SHP77 treated with DMSO at 0.1 percent for 48 hours (cell line): ENCODE measurements at places on chromosomes 5 and 9.
A peak's percentile ranks its signal among the peaks of the same experiment; 100 is the strongest.

- no peak for DNase-seq
Measured at GRCh38 chr5:36125868-36126267, 25.8 kb downstream of the LMBRD2 start.

DNA sequence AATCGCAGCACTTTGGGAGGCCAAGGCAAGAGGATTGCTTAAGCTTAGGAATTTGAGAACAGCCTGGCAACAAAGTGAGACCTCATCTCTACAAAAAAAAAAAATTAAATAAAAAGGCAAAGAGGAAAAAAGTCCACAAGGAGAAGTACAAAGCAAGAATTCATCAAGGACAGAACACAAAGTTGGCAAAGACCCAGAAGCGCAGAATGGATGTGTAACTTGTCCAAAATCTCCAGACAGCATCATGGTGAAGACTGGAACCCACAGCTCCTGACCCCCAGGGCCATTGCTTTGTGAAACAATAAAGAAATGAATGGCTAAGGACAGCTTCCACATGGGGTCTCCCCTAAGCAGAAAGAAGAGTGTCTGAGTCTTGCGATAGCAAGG lies 7.8 kb downstream of the HSD17B3 start:
- no peak for DNase-seq

DNA sequence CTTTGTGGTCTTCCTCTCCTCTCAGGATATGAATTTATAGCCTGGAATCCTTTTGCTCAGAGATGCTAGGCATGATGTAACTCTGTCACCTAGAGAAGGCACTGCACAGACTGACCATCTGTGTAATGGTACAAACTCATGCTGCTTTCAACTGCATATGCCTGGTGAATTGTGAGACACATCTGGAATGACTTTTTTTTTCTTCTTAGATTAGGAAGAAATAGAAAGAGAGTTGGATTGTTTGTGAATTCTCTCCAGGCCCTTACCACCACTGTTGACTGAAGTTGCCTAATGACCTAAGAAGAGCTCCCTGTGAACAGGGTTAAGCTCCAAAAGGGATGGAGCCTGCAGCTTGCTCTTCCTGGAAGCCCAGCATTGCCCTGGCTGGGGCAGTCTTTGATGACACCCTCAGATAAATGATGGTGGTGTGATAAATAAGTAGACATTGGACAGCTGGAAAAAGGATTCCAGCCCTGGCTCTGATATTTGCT lies 47.8 kb upstream of the TRIM32 start:
- no peak for DNase-seq

DNA sequence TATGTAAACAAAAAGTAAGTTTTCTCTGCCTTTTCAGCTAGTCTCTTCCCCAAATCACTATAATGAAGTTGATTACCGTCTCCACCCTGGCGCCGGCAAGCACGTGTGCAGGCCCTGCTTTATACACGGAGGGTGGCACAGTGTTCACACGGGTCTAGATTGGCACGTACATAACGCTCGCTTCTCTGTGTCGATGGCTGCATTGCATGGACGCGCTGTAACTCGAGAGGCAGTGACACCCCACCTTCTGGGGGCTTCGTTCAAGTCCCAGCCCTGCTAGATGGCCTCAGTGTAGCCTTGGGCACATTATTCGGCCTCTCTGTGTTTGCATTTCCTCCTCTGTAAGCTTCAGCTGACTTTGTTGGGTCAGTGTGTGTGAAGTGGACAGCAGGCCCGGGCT lies 223.9 kb downstream of the FANCC start:
- no peak for DNase-seq

GRCh38 chr5:127812570-127812969 lies 109.4 kb downstream of the CCDC192 start:
- no peak for DNase-seq

- DNase-seq: no peak
Measured at GRCh38 chr9:92685022-92685421, 15.1 kb upstream of the IPPK start.

GRCh38 chr5:65394087-65394486 lies 87.6 kb downstream of the ADAMTS6 start:
- DNase-seq: no peak

DNA sequence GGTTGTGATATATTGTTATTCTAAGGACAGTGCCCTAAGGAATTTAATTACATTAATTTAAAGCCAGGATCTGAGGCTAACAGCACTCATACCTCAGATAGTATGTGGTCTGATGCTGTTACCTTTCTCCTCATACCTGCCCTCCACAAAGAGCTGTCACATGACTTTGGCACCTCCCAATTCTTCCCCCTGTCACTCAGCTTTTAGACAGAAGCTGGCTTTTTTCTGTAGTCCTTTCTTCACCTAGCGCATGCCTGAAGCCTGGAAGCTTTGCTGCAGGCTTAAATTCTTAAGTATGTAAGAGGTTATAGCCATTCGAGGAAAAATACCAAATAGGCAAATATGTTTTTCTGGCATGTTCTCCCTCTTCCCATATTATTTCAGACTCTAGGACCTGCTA lies 61.0 kb upstream of the ADAMTS19 start:
- no peak for DNase-seq

- DNase-seq: no peak
Measured at GRCh38 chr9:124264823-124265233, 7.1 kb downstream of the NEK6 start.

DNA sequence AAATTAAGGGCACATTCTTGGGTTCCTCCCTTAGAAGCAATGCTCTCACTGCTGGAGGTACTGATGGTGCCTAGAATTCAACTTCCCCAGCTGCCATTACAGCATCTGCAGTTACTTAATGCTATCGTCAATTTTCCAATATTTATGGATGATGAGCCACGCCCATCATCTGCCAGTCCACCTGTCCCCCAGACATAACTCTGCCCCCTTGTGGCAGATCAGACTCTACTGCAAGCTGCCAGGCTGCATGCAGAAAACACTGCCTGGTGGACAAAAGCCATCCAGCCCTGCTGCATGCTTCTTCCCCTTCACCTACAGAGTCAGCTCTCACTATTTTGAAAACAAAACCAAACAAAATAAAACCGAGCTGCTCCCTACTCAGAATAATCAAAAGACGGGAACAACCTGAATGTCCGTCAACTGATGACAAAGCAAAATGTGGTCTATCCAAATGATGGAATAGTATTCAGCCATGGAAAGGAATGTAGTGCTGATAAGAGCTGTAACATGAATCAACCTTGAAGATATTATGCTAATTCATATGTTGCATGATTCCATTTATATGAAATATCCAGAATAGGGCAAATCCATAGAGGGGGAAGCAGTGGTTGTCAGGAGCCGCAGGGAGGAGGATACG lies 66.4 kb downstream of the RETREG1 start:
- peak; percentile 88 for DNase-seq

DNA sequence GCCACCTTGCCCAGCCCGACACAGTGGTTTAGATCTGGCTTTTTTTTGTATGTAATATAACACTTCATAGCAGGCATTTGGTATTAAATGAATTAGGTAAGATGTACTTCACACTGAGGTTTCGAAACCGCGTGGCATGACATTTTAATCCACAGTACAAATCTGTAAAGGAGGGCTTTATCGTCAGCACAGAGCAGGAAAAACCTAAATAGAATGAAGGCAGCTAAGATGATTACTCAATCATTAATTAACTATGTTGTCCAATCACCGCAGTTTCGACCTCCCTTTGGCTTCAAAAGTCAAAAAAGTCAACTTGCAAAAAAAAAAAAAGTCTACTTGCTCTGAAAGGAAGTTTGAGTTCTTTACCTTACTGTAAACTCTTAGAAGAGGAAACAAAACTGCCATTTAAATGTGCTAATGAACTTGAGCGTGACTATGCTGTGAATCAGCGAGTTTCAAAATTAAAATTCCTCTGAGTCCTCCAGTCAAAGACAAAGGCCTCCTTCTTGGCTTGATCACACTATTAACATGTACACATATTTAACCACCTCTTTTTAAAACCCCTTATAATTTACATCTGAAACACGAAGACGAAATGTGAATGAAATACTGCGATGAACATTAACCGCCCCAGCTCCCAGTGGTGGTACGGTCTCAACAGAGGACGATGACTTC lies 698 bp upstream of the SEC24A start:
- peak; percentile 1 for DNase-seq

DNA sequence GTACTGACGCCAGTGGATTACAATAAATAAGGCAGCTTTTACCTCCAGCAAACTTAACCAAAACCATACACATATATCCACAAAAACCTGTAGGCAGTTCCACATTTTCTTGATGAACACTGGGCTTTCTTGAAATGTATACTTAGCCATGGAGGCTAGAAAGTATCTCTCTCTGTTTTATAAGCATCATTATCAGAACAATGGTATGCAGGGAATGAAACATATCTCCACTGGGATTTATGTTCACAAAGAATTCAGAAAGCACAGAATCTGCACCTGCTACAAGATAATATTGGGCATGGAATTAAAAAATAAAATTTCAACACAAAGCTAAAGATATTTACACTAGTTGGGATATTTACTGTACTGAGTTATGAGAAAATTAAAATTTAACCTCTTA lies 126.1 kb upstream of the RASA1 start:
- DNase-seq: no peak

GRCh38 chr5:75574791-75575190 lies 36.5 kb upstream of the ANKDD1B start:
- DNase-seq: no peak

DNA sequence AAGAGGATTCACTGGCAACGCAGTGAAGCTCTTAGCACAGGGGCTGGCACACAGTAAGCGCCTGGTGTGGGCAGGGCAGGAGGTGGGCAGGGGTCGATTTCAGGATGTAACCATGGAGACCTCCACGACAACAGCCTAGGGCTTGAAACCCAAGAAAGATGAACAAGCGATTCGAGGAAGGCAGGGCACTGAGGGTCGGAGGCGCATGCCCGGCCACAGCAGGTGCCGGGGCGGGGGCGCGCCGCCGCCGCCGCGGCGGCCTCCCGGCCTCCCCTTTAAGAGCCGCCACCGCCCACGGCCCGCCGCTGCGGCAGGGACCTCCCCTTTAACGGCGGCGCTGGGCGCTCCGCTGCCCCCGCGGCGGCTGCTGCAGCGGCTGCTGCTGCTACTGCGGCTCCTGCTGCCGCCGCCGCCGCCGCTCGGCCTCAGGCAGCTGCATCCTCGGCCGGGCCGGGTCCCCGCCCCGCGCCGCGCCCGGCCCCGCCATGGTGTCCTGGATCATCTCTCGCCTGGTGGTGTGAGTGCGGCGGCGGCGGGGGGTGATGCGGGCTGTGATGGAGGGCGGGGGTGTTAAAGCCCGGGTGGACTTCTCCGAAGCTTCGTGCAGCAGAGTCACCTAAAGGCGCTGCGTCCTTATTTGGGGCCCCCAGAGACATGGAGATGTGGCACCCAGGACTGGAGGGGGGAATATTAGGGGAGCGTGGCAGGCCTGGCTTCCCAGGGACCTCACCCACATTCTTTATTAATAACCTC lies at the start of gene REEP2:
Gene REEP2, plus strand, starts transcription at position 334 of the 753 bp plus-strand sequence. Its CDS starts 152 bp downstream, at position 486.
- DNase-seq: no peak

- DNase-seq: no peak
Measured at GRCh38 chr5:76111477-76112174, 28.4 kb downstream of the SV2C start.

DNA sequence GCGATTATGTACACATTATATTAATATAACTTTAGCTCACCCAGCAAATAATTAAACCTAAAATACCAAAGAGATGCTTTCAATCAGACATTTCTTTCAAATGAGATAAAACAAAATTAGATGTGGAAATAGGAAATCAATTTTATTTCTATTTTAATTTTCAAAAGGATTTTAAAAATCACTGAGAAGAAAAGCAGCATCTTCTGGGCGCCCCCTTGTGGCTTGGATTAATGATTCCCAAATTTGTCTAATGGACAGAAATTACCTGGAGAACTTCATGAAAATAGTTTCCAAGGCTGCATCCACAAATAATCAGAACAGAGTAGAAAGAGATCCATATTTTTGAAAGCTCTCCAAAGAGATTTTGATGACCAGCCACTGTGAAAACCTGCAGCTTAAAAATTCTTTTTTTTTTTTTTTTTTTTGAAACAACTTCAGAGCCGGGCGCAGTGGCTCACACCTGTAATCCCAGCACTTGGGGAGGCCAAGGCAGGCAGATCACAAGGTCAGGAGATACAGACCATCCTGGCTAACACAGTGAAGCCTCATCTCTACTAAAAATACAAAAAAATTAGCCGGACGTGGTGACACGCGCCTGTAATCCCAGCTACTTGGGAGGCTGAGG lies 50.9 kb upstream of the CEMIP2 start:
- no peak for DNase-seq

GRCh38 chr5:17402289-17403121 lies 95.5 kb upstream of the TAF11L2 start:
- no peak for DNase-seq

DNA sequence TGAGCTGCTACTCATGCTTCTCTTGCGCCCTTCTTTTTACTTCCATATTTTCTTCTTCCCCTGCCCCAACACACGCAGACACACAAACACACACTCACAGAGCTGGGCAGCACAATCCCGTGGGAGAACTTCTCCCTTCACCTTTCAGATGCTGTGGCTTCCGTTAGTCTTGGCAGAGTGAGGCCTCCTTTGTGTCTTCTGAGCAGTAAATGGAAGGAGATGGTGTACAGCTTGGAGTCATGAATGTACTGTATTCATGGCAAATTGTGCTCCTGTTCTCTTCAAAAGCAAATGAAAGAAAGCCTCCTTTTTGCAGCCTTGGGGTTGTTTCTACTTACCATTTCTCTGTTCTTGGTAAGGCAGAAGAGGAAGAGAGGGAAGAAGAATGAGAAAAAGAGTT lies 456.6 kb upstream of the TLE4 start:
- no peak for DNase-seq

DNA sequence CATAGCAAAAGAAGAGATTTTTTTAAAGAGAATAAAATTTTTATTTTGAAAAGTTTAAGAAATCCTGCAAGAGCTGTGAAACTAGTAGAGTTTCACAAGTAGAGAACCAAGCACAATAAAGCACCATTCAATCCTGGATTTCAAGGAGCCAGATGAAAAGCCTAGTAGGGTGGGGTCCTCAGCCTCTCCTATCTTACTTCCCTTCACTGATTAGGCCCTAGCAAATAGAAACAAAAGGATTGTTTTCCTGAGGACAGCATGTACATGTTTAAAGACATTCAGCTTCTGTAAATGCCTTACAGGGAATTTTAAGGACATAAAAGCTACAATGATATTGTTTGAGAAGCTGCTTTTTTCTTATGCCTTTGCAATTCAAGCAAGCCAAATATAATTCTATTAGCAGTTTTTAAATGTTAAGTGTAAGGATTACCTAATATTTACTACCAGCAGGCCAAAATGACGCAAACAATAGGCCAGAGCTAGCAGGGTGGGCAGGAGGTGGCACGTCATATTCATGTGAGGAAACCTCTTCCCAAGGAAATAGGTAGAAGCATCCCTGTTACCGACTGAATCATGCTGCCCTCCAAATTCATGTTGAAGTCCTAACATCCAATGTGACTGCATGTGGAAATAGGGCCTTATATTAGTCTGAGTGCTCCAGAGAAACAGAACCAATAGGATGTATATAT lies 337.6 kb downstream of the MLLT3 start:
- DNase-seq: no peak
